ENCODE measurements at places on chromosomes 3 and 15.

DNA sequence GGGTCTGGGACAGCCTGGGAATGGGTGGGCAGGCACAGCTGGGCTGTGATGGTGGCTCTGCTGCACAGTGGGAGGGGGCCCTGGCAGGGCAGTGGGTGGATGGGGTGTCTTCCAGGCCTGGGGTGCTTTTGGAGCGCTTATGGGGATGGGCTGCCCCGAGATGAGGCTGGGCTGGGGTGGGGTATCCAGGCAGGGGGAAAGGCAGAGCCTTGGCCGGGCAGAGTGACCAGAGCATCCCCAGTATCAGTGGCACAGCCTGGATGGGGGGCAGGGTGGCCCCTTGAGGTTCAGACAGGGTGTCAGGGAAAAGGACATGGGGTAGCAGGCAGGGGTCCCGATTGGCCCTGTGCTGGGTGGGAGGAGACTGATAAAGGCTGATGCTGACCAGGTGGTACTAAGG, 26.6 kb downstream of the HDAC11 start:
- no peak for DNase-seq

DNA sequence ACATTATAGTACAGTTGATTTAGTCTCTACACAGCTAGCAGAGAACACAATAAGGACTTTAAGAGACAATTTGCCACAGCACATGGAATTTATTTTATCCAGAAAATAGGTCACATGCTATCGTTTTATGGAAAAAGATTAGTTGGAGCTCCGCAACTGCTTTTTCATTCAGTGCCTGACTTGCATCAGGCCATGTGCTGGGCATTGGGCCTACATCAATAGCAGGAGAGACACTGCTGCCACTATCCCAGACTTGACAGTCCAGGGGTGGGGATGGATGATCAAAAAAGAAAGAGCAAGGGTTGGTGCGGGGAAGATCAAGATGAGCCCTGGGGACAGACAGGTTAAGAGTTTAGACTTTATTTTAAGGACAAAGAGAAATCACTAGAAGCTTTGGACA, 75.2 kb upstream of the C3orf80 start:
- no peak for DNase-seq

GRCh38 chr15:76366714-76367113, 30.1 kb downstream of the ISL2 start:
- no peak for DNase-seq

GRCh38 chr15:64024172-64025050, 21.9 kb downstream of the DAPK2 start:
- no peak for DNase-seq

DNA sequence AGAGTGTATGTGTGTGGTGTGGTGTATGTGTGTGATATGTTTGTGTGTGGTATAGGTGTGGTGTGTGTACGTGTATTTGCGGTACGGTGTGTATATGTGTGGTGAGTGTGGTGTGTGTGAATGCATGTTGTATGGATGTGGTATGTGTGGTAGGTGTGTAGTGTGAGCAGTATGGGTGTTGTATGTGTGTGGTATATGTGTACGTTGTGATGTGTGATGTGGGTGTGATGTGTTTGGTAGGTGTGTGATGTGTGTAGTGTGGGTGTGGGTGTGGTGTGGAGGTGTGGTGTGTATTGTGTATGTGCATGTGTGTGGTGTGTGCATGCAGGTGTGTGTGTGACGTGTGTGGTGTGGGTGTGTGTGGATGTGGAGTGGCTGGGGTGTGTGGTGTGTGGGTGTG, 58.7 kb downstream of the EFCAB12 start:
- DNase-seq: no peak

DNA sequence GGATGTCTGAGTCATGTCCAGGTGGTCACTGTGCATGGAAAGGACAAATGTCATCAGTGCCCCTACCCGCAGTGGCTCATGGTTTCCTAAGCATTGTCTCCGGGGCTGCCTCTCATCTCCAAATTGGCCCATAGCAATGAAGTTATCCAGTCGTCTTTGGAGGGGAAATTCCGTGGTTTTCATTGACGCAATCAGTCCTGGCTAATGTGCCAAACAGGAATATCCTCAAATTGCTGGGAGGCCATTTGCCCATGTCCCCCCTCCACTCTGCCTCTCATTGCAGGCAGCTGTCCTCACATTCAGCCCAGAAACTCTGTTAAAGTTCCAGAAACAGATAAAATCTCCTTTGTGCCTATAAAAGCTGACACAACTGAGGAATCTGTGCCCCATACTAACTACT, 81.6 kb downstream of the MCTP2 start:
- no peak for DNase-seq

DNA sequence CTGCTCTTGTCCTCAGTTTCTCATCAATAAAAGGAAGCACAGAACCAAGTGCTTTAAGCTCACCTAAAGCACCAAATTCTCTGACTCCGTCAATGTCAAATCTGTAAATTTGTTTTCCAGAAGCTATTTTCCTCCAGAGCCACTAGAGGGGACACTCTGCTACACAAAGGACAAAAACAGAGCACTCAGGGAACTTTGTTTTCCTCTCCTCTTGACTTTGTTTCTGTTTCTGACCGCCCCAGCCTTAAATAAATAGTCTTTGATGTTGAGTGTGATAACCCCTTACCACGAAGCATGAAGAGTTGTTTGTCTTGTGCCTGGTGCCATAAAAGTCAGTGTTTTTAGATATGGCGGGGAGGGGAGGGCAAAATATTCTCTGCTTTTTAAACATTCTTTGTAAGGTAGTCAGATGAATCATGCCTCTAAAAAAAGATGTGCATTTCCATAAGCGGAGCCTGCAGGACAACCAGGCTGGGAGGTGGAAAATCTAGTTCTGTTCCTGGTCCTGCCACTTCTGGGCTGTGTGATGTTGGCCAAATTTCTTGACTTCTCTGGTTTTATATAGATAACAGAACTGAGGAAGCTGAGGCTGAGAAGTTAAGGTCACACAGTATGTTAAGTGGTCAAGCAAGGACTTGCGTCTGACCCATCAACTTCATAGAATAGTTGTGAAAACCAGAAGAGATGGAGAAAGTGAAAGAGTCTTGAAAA, 7.3 kb upstream of the ZBTB38 start:
- peak; percentile 64 for DNase-seq

DNA sequence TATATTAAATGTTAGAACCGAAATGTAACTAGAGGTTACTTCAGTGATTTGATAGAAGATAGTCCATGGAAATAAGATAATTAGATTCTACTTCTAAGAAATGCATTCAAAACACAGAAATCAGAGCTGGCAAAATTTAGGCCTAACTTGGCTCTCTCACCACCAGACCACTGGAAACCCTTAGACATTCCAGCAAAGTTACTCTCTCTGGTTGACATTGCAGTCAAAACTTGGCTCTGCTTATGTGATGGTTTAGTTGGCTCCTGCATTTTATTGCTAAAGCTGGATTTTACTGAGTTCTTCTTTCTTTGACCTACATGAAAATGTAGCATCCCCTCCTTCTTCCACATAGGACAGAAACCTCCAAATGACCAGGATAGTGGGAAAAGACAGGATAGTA, 35.4 kb upstream of the CBLB start:
- no peak for DNase-seq

DNA sequence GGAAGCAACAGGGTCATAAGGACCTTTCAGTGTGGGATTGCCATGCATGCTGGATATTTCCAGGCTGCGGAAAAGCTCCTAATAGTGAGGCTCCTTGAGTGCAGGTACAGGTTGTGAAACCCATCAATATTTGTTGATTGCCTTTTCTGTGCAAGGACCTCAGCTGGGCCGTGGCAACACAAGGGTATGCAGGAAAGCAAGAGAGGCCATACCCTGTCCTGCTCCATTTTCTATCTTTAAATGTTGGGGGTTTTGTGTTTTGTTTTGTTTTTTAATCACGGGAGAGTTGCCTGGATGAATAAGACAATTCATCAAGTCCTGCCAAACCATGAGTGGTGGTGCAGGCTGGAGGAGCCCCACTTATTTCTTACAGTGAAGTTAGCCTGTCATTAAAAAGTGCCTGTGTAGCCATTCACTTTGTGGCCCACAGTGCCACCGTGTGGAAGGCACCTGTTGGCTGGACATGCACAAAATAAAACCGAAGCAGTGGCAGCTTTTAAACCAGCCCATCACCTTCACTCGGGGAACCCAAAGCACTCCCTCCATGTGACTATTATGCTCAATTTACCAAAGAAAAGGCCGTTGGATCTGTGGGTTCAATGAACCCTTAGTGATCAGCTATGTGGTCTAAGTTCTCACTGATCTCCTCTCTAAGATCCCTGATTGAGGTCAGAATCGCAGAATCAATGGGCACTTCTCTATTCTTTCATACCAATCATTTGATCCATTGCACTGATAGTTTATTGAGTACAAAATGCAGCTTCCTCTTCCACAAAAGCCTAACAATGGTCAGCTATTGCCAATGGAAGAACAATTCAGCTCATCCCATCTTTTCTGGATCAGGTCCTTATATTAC, 42.2 kb downstream of the CLDN18 start:
- no peak for DNase-seq

DNA sequence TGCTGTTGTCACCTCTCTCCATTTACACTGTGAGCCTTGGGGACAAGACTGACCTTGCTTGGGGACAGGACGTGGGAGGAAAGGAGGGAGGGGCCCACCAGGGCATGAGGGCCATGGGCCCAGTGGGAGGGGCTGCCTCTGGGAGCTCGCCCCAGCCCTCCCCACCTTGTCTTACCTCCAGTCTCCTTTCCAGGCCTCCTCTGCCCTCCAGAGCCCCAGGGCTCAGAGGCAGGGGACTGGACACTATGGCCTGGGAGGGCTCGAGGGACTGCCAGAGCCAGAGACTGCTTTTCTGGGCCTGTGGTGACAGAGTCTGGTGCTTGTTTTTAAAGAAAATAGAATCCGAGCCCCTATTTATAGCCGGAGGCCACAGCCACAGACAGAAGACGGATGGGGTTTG, 10.2 kb downstream of the CSPG4 start:
- DNase-seq: no peak

GRCh38 chr15:99452010-99452409, 113.8 kb upstream of the MEF2A start:
- no peak for DNase-seq

DNA sequence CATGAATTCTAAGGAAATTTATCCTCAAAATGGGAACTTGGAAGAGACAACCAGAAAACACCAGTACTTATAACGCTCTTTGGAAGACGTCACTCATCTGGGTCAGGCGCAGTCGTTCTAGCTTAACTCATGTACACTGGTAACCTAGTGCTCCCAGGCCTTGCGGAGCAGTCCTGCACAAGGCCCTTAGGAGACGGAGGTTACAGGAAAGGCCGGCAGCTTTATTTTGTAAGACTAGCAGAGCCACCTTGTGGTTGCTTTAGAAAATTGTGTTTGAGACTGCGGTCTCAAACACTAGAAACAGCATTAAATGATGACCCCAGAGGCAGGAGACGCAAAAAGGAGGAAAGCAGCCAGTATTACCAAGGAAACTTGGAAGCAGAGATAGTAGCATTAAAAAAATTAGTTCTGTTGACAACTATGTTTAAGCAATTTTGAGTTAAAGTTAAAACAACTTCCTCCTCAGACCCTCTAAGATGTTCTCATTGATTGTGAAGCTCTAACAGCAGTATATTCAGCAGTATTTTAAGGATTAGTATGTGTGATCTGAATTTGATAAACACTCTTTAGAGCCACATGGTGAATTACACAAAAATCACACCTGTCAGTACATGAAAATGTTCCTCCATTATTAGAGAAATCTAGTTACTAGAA, 141.9 kb upstream of the C2CD4B start:
- DNase-seq: peak; percentile 40

- DNase-seq: no peak
Measured at GRCh38 chr3:157447026-157447694, 10.5 kb downstream of the PTX3 start.

DNA sequence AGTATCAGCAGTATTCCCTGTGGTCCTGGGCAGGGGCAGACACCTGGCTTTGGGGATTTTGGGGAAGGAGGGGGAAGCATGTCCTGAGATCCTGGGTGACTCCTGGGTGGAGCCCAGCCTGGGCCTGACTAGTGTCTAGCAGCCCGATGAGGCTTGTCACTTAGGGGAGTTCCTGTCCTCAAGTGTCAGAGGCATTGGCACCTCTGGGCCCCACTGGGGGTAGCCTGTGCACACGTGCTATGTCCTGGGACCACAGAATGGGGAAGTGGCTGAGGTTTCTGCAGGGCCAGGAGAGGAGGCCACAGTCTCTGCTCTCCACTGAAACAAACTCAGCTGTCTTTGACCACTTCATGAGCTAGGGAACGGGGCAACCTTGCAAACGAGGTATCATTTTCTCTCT, 31.5 kb upstream of the ADCY5 start:
- peak; percentile 16 for DNase-seq

GRCh38 chr15:61309031-61309511, 80.0 kb upstream of the RORA start:
- DNase-seq: no peak

DNA sequence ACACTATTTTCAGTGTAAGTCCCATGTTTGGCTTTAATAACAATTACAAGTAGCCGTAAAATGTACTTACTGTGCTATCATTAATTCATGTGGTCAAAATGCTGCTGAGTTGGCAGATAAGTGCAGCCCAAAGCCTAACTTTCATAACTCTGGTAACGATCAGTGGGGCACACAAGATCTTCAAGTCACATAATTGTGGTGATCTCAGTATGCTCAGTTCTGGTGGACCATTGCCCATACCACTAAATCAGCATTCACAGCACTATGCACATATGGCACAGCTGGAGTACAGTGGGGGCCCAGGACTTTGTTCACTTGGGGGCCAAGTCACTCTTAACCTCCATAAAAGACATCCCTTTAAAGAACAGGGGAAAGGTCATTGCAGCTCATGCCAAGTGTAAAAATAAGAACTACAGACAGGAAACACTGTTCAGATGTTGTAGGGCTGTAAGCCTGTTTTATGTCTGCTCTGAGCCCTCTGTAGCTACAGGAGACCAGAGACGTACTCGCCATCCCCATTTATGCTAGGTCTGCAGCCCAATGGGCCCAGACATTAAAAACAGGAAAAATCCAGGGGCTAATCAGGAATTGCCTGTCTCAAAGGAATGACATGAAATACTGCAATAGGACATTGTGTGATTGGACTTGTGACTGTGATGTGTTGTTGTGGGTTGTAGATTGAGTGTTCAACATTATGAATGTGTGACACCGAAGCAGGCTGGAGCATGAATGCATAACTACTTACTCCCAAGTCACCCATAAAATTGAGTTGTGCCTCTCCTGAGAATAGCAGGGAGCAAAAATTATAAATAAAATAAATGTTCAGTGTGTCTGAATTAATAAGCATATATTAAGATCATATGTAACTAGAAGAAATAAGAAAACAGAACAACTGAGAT, 282.5 kb upstream of the EPHA3 start:
- no peak for DNase-seq
